ENCODE measurements at places on chromosomes 4 and X. TPM values are rescaled to one million over a fixed set of nuclear protein-coding genes. Genes with fewer than 3 reads are reported as not detected.

PGAM4 gene
- total RNA-seq: 0.54 TPM

SMR3B gene
- total RNA-seq: not detected

ETNPPL gene
- not detected for total RNA-seq

RAB40AL gene
- total RNA-seq: 0.27 TPM

STS gene
- 2.2 TPM for total RNA-seq

Data from A549 treated with ZK216348 at 1 μM for 4 hours (cell line).